ENCODE measurements at places on chromosomes 16 and 17.
A peak's percentile ranks its signal among the peaks of the same experiment; 100 is the strongest.

DNA sequence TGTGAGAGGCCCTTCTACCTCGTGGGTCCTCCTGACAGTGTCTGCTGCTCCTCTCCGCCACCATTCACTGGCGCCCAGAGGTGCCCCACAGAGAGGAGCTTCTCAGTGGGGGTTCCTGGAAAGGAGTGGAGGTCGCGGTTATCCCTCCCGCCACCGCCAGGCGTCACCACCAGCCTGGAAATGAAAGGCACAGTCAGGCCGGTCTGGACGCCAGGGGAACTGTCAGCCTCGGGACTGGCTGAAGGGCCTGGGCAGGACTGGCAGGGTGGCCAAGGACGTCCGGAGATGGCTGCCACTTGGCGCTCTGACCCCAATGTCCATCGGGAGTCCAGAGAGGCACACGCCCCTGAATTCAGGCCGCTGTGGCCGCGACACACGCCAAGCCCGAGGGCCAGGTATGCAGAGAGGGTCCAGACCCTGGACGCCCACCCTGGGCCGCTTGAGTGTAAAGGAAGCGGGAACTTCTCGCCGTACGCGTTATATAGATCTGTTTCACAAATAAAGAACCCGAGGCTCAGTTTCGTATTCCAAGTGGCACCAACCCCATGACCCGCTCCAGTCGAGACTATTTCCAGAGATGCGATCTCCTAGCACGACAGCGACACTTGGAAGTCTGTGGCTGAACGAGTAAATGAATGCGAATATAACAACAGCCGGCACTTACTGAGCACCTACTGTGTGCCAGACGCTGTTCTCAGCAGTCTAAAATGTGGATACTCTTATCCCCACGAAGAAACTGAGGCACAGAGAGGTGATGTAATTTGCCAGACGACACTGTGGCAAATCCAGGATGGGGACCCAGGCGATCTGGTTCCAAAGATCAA is 7.6 kb upstream of the NXPH3 start:
- DNase-seq, result peak; percentile 81

GRCh38 chr16:81008505-81008789 is 1.4 kb downstream of the CENPN start:
- DNase-seq, result no peak

- no peak for DNase-seq
These were observed 256.6 kb downstream of the CPPED1 start for GRCh38 chr16:12546918-12547607.

- DNase-seq, result peak; percentile 91
These were observed at the start of gene TNS4 for GRCh38 chr17:40501499-40501911. TSS of gene TNS4 (minus strand) at chr17:40501623. CDS start at chr17:40496425, 5,198 bp downstream.

GRCh38 chr16:88404769-88405168 is 22.0 kb downstream of the ZNF469 start:
- DNase-seq, result no peak

GRCh38 chr16:22003195-22003594 is 2.3 kb upstream of the PDZD9 start:
- no peak for DNase-seq

DNA sequence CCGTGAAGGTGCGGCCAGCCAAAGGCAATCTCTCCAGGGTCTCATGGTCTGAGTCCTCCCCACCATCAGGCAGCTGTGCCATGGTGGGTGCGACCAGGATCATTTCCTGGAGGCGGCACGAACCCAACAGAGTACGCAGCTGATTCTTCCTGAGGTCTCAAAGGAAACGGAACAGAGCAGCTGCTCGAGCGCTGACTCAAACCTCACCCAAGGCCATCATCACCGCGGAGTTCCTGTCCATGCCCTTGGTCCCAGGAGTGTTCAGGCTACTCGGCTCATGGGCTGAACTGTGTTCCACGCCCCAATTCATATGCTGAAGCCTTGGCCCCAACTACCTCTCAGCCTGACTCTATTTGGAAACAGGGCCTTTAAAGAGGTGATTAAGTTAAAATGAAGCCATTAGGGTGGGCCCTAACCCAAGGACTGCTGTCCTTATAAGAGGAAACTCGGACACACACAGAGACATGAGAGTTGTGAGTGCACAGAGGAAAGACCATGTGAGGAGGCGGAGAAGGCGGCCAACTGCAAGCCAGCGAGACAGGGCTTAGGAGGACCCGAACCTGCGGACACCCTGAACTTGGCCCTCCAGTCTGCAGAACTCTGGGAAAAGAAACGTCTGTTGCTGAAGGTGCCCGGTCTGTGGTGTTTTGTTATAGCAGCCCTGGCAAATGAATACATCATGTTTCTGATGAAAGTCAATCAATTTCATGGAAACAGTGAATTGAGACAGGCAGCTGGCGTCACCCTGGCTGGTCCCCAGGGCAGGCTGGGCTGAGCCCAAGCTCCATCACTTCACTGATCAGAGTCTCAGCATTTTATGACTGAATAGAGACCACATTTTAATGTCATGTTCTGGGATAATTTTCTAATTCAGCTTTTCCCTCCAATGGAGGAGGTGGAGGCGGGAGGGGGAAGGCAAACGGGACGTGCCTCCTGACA is 13.7 kb downstream of the MXRA7 start:
- DNase-seq, result no peak

DNA sequence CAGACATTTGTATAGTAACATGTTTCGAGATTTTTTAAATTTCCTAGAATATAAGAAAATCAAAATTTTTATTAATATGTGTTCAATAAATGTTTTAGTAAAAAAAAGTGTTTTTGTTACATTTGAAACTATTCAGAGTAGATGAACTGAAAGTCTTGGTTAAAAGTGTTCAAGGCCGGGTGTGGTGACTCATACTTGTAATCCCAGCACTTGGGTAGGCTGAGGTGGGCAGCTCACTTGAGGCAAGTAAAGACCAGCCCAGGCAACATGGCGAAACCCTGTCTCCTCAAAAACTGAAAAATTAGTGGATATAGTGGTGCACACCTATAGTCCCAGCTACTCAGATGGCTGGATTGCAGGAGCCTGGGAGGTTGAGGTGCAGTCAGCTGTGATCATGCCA is 16.8 kb upstream of the PHKG2 start:
- no peak for DNase-seq

DNA sequence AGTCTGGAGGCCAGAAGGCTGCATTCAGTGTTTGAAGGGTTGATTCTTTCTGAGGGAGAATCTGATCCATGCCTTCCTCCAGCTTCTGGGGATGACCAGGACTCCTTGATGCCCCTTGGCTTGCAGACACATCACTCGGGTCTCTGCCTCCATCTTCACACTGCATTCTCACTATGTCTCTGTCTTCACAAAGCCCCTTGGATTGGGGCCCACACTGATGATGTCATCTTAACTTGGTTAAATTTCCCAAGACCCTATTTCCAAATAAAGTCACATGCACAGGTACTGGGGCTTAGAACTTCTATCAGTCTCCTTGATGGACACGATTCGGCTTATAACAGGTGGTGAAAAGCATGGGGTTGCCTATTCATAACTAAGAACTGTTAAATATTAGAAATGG is 112.1 kb upstream of the MYOCD start:
- DNase-seq, result no peak

- DNase-seq, result no peak
These were observed 20.3 kb downstream of the MEOX1 start for GRCh38 chr17:43641416-43641815.

DNA sequence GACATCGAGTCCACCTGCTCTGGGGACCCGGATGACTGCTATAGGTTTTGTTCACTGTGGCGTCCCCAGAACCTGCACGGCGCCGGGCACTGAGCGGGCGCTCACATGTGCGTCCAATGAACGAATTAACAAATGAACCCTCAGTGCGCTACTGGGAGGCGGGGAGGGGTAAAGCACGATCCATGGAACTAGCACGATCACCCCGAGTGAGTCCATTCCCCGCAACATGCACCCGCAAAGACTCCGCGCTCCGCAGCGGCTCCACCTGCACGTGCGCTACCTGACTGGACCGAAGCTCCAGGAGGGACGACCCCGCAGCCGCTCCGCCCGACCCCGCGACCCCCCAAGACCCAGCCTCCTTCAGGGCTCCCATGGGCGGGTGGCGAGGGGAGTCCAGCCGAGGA is 491 bp downstream of the TRAP1 start:
- DNase-seq, result no peak

DNA sequence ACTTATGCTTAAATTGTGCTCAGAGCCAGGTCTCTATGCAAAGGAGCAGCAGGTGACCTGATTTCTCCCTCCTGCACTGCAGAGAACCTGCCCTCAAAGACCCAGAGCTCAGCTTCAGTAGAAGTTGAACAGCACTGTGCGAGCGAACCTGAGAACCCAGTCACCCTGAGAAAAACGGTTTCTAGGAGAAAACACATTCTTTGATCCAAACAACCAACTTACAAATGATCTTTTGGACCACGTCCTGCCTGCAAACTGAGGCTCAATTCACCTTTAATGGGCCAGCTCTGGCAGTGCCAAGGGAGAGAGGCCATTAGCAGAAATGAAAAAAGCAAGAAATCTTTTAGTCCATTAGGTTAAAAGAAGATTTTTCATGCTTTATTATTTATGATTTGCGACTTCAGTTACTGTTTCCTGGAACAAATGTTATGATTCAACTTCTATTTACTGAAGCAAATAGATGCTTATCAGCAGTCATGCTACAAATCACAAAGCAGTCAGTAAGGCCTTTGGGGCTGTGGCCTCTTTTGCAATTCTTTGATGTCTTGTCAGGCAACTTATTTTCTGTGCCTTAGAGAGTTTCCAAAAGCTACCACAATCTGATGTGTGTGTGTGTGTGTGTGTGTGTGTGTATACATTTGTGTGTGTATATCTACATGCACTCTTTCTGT is 65.7 kb upstream of the LRRC37A3 start:
- peak; percentile 65 for DNase-seq

- no peak for DNase-seq
These were observed 28.3 kb upstream of the PITPNA start for GRCh38 chr17:1590747-1591473.

GRCh38 chr17:31549121-31549524 is 157.6 kb downstream of the RAB11FIP4 start:
- DNase-seq, result no peak

Measured in prostate gland (tissue), 2 donors.